ENCODE measurements at places on chromosomes 3 and 15. TPM values are rescaled to one million over a fixed set of nuclear protein-coding genes. Genes with fewer than 3 reads are reported as not detected.

Gene C3orf22
- not detected for total RNA-seq

Gene C2CD4A
- total RNA-seq = not detected

GRCh38 chr3:169133178-169134161, 530.0 kb downstream of the MECOM start:
- DNase-seq = no peak
- no peaks in the 10 kb centered on the region for H3K36me3 ChIP-seq
- no peaks in the 10 kb centered on the region for H3K4me1 ChIP-seq
- H3K4me3 ChIP-seq = no peak overlapping the region

DNA sequence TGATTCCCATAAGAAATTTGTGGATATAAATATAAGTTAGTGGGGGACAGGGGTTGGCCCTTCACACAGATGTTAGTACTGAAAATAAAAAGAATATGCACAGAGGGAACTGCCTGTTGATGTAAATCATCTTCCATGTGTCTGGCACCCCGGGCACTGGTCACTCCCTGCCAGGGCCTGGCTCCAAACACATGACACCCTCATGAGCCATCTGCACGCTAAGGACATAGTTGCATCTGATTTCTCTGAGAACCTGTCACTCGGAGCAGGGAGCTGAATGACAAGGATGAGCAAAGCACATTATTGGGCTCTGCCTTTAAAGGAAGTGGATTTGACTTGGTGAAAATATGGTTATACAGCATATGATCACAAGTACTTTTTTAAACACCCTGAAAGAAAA, 66.2 kb upstream of the TSC22D2 start:
- H3K27me3 ChIP-seq = no peaks in the 10 kb centered on the region
- H3K4me3 ChIP-seq = no peak overlapping the region
- H3K27ac ChIP-seq = no peak overlapping the region
- no peak for DNase-seq
- no peaks in the 10 kb centered on the region for H3K4me1 ChIP-seq

GRCh38 chr3:64214381-64215018, 10.8 kb downstream of the PRICKLE2 start:
- H3K27me3 ChIP-seq = no peaks in the 10 kb centered on the region
- H3K36me3 ChIP-seq = no peaks in the 10 kb centered on the region
- H3K4me3 ChIP-seq = no peak overlapping the region
- H3K4me1 ChIP-seq = no peaks in the 10 kb centered on the region
- H3K27ac ChIP-seq = peak overlapping the region; percentile 52

DNA sequence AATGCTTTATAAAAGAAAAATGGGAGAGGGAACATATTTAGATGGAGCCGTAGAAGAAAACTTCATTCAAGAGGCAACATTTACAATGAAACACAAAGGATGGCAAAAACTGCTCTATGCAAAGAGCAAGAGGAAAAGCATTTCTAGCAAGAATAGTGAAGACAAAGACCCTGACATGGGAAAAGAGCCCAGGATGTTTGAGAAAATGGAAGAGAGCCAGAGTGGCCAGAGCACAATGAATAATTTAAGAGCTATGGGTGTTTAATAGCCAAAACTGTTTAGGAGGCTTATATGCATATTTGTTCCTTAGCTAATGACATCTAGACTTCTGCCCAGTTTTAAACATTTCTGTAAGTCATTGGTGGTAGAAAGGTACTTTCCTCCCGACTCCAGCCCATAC, 25.4 kb upstream of the SEMA6D start:
- no peak for DNase-seq
- no peak overlapping the region for H3K27ac ChIP-seq
- no peak overlapping the region for H3K4me3 ChIP-seq
- no peaks in the 10 kb centered on the region for H3K4me1 ChIP-seq
- no peaks in the 10 kb centered on the region for H3K36me3 ChIP-seq

- no peak overlapping the region for H3K4me3 ChIP-seq
- no peak for DNase-seq
- H3K27me3 ChIP-seq = no peaks in the 10 kb centered on the region
- H3K27ac ChIP-seq = no peak overlapping the region
Observed at GRCh38 chr3:195587824-195588223, 4.1 kb upstream of the APOD start.

Gene DUOXA1
- 5.7 TPM for total RNA-seq

- H3K36me3 ChIP-seq = no peaks in the 10 kb centered on the region
- H3K27me3 ChIP-seq = no peaks in the 10 kb centered on the region
- H3K4me3 ChIP-seq = no peak overlapping the region
- no peak for DNase-seq
Observed at GRCh38 chr3:176275113-176275512, 922.2 kb downstream of the TBL1XR1 start.

DNA sequence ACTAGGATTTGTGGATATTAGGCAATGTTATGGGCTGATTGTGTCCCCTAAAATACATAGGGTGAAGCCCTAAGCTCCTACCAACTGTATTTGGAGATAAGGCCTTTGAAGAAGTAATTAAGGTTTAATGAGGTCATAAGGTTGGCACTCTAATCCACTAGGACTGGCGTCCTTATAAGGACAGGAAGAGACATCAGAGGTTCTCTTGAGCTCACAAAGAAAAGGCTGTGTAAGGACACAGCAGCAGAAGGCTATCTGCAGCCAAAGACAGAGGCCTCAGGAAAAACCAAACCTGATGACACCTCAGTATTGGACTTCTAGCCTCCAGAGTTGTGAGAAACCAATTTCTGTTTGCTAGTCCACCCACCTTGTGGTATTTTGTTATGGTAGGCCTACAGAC, 416.7 kb downstream of the ZBTB20 start:
- no peaks in the 10 kb centered on the region for H3K36me3 ChIP-seq
- no peak overlapping the region for H3K27ac ChIP-seq
- no peaks in the 10 kb centered on the region for H3K27me3 ChIP-seq
- no peaks in the 10 kb centered on the region for H3K4me1 ChIP-seq
- no peak for DNase-seq

Gene IL17RB
- 0.35 TPM for total RNA-seq

GRCh38 chr15:50265620-50266019, at the start of gene HDC:
TSS of gene HDC (minus strand) at chr15:50265726. CDS start at chr15:50265623, 103 bp downstream.
- no peaks in the 10 kb centered on the region for H3K27me3 ChIP-seq
- DNase-seq = no peak
- no peaks in the 10 kb centered on the region for H3K36me3 ChIP-seq
- no peak within 1 kb of the TSS for H3K27ac ChIP-seq

Gene MASP1
- total RNA-seq = 19.5 TPM

- no peak overlapping the region for H3K4me3 ChIP-seq
- H3K36me3 ChIP-seq = no peaks in the 10 kb centered on the region
- peaks cover 55% of the 10 kb centered on the region for H3K4me1 ChIP-seq
- DNase-seq = no peak
- no peaks in the 10 kb centered on the region for H3K27me3 ChIP-seq
Observed at GRCh38 chr3:29639578-29640290, 358.9 kb downstream of the RBMS3 start.

Gene CFAP20DC
- 6.0 TPM for total RNA-seq

- H3K27me3 ChIP-seq = no peaks in the 10 kb centered on the region
- H3K4me3 ChIP-seq = no peak overlapping the region
- H3K27ac ChIP-seq = peak overlapping the region; percentile 80
- H3K4me1 ChIP-seq = peaks cover 3% of the 10 kb centered on the region
- DNase-seq = no peak
Observed at GRCh38 chr3:197001972-197002700, 27.5 kb downstream of the MELTF start.

Gene LDHAL6B
- total RNA-seq = not detected

- DNase-seq = no peak
- peak overlapping the region; percentile 78 for H3K27ac ChIP-seq
- no peaks in the 10 kb centered on the region for H3K36me3 ChIP-seq
- H3K27me3 ChIP-seq = no peaks in the 10 kb centered on the region
- H3K4me1 ChIP-seq = peaks cover 49% of the 10 kb centered on the region
- no peak overlapping the region for H3K4me3 ChIP-seq
Observed at GRCh38 chr3:171176244-171176933, 149.9 kb upstream of the SLC2A2 start.

DNA sequence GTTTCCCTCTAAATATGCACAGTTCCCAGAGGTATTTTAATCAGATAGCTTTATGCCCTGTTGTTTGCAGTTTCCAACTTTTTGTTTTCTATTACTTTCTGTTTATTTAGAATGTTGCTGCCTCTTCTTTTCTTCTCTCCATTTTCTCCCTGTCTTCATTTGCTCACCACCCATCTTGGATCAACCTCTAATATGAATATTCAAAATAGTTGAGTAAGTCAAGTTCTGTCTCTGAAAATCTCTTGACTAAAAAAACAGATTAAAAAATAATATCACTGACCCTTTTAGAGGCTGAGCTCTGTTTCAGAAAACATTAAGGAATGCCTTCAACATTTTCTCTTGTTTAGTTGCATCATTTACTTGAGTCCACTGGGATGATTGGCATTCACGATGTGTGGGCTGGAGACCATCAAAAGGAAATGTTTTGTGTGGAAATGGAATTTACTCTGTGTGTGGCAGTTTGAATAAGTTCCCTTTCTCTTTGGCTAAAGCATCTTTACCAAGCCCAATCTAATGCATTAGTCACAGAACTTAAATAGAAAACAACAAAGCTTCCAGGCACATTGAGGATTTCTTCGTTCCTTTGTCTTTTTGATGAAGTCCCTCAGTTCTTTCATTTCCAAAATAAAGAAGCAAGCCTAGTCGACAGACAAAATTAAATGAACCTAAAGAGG, 633.9 kb upstream of the TGFBR2 start:
- H3K36me3 ChIP-seq = no peaks in the 10 kb centered on the region
- H3K4me1 ChIP-seq = no peaks in the 10 kb centered on the region
- no peak overlapping the region for H3K27ac ChIP-seq
- H3K4me3 ChIP-seq = no peak overlapping the region
- DNase-seq = no peak

GRCh38 chr3:16478516-16478915, 35.0 kb downstream of the RFTN1 start:
- H3K27me3 ChIP-seq = no peaks in the 10 kb centered on the region
- no peak overlapping the region for H3K4me3 ChIP-seq
- no peak for DNase-seq
- H3K27ac ChIP-seq = no peak overlapping the region

DNA sequence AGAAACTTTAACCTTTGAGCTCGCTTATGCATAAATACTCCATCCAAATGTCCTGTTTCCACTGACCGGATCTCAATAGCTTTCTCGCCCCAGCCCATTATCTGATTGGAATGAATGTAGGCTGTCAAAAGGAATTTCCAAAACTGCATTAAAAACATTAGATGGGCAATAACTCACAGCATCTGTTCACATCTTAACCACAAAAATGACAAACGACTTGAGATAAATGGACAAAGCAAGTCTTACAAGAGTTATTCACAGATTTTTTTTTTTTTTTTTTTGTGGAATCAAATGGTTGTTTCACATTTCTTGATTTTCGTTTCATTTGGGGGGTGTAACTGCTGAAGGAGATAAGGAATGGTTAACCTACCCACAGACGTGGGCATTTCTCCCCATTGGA, 39.7 kb upstream of the SLC2A2 start:
- H3K4me3 ChIP-seq = no peak overlapping the region
- no peaks in the 10 kb centered on the region for H3K36me3 ChIP-seq
- no peaks in the 10 kb centered on the region for H3K4me1 ChIP-seq
- DNase-seq = no peak
- no peak overlapping the region for H3K27ac ChIP-seq

Gene MEGF11
- 0.07 TPM for total RNA-seq

DNA sequence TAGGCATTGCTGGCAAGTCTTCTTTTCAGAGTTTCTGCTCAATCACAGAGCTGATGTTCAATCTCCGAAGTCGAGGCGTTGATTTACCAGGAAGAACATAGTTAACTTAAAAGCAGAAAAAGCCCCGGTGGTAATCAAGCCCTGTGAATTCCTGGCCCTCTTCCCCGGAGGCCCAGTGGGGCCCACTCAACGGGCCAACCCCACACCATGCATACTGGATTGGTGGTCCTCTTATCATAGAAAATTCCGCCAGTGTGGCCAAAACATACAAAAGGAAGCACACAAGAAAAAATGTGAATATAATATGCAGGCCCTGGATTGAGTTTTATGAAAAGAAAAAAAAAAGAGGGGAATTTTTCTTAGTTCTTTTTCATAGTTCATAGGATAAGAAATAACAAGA, 873.0 kb upstream of the NR2F2 start:
- no peak overlapping the region for H3K27ac ChIP-seq
- H3K4me3 ChIP-seq = no peak overlapping the region
- H3K27me3 ChIP-seq = no peaks in the 10 kb centered on the region
- no peak for DNase-seq
- H3K4me1 ChIP-seq = no peaks in the 10 kb centered on the region

Gene CXCR6
- 1.0 TPM for total RNA-seq

DNA sequence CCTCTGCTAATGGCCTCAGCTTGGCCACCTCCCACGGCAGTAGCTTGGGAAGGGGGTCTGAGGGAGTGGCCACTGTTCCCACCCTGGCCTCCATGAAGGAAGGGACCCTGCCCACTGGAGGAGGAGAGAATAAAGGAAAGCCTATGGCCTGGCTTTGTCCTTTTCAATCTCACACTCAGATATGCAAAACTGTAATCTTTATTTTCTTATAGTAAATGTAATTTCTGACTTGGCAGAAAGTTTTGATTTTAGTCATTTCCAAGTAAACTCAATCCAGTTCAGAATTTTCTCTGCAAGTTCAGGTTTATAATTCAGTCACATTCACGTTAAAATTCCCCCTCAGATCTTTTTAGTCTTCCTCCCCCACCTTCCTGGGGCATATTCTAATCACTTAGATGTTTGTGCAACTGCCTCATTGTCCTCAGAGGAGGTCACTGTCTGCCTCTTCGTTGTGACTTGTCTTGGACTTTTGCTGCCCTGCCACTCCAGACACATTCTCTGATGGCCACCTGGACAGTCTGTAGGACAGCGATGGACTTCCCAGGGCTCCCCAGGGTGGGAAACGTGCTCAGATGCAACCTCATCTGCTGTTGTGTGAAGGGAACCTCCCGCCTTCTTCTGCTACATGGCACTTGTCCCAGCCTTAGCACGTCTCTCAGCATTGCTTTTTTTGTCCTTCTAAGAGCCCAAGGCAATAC, 222.8 kb upstream of the TBL1XR1 start:
- no peak for DNase-seq
- no peaks in the 10 kb centered on the region for H3K36me3 ChIP-seq
- H3K4me3 ChIP-seq = no peak overlapping the region
- H3K27ac ChIP-seq = no peak overlapping the region

DNA sequence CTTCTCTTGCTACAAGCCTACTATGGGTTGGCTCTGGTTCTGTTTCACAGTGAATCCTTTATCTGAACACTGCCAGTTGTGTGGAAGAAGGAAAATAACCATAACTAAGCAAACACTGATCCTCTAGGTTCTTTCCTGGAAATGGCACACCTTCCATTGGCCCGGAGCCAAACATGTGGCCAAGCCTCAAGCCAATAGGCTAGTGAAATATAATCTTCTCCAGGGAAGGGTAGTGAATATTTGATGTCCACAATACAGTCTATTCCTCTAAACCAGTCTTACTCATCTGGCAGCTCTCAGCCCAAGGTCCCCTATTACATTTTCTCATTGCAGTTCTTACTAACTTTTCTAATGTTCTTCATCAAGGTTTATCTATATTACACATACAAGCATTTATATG, 921.3 kb downstream of the TUSC7 start:
- no peaks in the 10 kb centered on the region for H3K36me3 ChIP-seq
- no peak for DNase-seq
- H3K4me1 ChIP-seq = no peaks in the 10 kb centered on the region
- H3K27ac ChIP-seq = no peak overlapping the region
- H3K4me3 ChIP-seq = no peak overlapping the region
- H3K27me3 ChIP-seq = no peaks in the 10 kb centered on the region
